ENCODE measurements at places on chromosomes 4 and X.

DNA sequence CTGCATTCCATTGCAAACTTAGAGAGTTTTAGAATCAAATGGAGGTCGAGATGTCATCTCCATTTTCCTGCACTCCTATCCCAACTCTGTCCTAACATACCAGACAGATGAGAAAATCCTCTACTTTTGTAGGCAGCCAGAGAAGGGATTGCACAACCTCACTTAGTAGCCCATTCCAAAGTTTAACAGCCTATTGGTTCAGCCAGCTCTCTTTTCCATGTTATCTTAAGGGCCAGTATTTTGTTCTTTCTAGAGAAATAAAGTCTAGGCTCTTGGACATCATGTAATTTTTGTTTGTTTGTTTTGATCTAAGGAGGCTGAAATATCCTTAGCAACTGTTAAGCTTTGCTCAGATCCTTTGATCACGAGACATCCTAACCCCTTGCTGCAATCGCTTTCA lies 173.0 kb downstream of the COX18 start:
- DNase-seq: no peak

GRCh38 chrX:136304493-136304892 lies 3.7 kb downstream of the ADGRG4 start:
- no peak for DNase-seq

DNA sequence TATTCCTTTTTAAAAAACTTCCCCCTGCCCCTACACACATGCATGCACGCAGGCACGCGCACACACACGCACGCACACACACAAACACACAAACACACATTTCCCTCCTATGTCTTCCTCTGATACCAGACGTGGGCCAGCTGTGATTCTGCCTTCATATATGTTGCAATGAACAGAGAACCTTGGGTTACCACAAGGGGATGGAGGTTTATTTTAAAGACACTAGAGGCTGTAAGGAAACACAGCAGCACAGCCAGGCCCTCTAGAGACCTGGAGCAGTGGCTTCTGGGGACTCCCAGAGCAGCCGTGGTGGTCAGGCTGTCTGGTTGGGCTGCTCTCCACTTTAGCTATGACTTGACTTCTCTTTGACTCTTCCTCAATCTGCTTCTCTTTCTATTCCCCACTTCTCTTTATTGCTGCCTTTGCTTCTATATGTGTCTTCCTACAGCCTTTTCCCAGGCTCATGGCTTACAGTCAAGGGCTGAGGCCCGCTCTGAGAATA lies 3.2 kb upstream of the TLR10 start:
- DNase-seq: no peak

- DNase-seq: no peak
These were observed 52.8 kb downstream of the PRDM5 start for GRCh38 chr4:120869613-120870278.

DNA sequence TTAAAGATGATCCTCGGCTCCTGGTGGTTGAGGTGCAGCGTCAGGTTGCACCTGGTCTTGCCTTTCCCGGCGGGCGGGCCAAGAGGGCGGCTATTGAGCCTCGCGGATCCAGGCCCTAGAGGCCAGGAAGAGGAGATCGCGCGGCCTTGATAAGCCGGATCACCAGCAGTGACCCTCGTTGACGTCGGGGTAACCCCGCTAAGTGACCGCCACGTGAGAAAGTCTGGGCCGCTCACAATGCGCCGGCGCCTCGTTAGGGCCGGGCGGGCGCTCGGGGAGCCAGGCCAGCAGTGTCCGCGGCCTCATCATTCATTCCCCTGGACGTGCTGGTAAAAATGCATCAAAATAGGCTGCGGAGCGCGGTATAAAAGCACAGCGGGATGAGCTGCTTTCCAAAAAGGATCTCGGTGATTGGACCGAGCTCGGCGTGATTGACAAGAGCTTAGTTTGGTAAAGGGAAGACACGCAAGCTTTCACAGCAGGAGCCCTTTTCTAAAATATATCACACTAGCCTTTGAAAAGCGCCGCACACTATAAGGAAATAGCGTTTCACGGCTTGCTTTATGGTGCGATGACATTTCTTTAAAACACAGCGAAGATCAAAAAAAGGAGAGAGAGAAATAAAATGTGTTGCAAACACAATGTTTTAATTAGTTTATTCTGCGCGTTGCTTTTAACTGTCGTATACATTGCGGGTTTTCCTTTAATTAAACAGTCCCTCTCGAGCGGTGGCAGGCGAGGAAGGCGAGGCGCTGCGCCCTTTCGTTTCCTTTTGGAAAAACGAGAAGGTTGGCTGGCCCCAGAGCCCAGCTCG lies 15.9 kb upstream of the ZIC3 start:
- no peak for DNase-seq
